ENCODE measurements at places on chromosomes 5 and 9.

GRCh38 chr9:107539427-107540163 is 50.0 kb upstream of the KLF4 start:
- no peak for DNase-seq

- DNase-seq = no peak
Measured at GRCh38 chr9:96100385-96101300, 201.3 kb downstream of the HSD17B3 start.

GRCh38 chr5:65854925-65855324 is 71.5 kb upstream of the ERBIN start:
- no peak for DNase-seq

GRCh38 chr9:29449306-29449705 is 1876.0 kb upstream of the C9orf72 start:
- DNase-seq = peak; percentile 25
